ENCODE measurements at places on chromosomes 1 and 21.

DNA sequence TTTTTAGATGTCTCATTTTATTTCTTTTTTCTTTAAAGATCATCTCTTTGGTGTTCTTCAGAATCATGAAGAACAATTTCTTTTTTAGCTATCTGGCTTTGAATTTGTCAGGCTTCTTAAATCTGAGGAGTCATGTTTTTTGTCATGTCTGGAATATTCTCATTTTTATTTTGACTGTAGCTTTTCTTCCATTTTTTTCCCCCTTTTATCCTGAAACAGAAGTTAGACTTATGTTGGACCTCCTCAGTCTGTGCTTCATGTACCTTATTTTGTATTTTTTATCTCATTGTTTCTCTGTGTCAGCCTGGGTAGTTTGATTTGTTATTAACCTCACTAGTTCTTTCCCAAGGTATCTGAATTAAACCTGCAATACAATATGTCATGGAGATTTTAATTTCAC is 319.2 kb upstream of the ADGRL4 start:
- no peak for DNase-seq

- DNase-seq, result no peak
Measured at GRCh38 chr1:232886271-232886670, 64.1 kb upstream of the NTPCR start.

GRCh38 chr21:41616031-41616591 is 108.2 kb upstream of the TMPRSS2 start:
- no peak for DNase-seq

DNA sequence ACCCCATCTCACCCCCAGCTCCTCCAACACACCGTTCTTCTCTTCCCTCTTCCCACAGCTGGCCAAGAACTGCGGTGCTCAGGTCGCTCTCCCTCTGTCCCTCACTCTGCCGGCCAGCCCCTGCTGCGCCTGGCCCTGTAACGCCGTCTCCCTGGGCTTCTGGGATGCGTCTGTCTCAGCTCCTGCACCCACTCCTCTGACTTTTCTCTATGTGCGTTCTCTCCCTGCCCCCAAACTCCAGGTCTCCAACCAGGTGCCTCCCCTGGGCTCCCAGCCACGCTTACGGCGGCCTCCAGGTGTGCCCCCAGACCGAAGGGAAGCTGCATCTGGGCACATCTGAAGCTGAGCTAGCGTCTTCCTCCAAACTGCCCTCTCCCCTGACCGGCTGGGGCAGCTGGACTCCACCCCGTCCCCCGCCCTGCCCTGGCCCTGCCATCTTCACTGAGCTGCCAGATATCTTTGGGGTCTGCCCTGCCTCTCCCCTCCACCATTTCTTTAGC is 2.6 kb downstream of the KRTAP10-12 start:
- DNase-seq, result no peak

- DNase-seq, result no peak
Measured at GRCh38 chr1:57206038-57206437, 217.8 kb downstream of the DAB1 start.

DNA sequence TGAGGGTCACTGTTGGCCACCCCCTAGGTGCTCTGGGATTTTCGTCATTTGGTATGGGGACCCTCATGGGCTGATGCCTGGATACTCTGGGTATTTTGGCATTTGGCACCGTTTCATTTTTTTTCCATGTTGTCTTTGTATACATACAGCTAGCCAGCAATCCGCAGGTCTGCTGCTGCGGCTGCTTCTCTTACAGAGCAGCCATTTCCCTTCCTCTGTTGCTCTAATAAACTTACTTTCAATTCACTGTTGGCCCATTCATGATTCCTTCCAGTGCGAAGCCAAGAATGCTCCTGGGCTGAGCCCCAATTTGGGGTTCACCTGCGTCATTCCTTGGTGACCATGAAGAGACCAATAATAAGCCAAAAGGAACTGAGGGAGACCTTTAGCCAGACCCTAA is 21.5 kb downstream of the GON4L start:
- no peak for DNase-seq

DNA sequence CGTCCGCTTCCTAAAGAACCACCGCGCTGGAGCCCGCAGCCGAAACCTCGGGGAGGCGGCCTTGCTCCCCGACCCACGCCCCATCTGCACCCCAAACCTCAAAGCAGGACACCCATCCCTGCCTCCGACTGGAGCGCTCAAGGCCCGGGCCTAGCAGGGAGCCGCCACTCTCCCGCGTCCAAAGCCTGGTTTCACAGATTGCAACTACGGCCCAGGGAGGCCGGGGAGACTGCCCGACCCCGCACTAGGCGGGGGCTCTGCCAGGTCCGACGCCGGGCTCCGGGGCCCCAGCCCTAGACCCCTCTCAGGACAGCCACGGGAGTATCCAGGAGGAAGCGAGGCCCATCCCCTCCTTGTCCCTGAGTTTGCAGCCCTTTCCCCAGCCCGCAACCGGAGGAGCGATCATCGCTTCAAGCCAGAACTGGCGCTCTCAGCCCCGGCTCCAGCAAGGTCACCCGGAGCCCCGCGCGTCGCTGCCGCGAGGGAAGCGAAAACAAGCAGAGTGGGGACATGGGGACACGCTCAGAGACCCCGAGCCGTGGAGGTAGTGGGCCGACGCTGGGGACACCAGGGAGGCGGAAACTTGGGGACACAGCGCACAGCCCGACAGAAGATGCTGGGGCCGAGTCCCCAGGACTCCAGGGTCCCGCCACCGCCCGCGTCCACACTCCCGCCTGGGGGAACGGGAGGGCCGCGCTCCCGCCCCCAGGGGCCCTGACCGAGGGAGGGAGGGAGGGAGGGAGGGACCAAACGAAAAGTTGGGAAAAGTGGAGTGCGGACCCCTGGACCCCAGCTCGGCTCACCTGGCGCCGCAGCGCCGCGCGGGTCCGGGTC is 433 bp downstream of the TMEM200B start:
- no peak for DNase-seq

GRCh38 chr1:86552376-86552775 is 5.5 kb downstream of the CLCA4 start:
- DNase-seq, result no peak

Data from activated CD8-positive, alpha-beta memory T cell treated with anti-CD3 and anti-CD28 coated beads for 48 hours (primary cell).